NCI-H1436 (cell line): ENCODE measurements at places on chromosomes 11 and 22.
A peak's percentile ranks its signal among the peaks of the same experiment; 100 is the strongest.

DNA sequence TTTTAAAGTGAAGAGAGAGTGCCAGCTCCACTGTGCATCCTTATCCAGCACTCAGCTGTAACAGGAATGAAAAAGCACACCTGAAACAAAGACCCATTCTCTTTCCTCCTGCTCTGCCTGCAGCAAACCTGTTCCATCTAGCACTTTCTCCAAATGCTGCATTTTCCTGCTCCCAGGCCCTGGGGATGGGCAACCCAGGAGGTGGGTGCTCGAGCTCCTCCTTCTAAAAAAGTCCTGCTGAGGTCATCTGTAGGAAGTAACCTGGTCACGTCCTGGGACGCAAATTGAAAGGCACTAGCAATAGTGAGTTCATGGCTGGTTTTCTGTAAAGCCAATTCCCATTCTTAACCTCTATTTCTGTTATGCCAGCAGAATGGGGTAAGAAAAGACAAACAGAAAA is 173.7 kb downstream of the MAML2 start:
- DNase-seq: no peak

- DNase-seq: no peak
These were observed 2.1 kb upstream of the ZNHIT2 start for GRCh38 chr11:65119670-65119995.

GRCh38 chr11:83122050-83122449 is 34.9 kb upstream of the PCF11 start:
- DNase-seq: no peak

DNA sequence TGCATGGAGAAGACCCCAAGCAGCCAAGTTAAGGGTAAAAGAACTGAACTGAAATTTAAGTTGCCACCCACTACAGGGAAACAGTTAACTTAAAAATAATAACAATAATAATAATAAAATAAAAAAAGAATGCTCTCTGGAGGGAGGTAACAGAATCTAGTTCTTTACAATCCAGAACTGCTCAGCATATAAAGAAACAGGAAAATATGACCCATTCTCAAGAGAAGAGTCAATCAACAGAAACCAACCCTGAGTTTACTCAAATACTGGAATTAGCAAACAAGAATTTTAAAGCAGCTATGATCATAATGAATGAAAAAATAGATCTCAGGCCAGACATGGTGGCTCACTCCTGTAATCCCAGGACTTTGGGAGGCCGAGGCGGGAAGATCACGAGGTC is 53.8 kb downstream of the DENND5A start:
- no peak for DNase-seq

GRCh38 chr11:126989942-126990715 is 10.4 kb downstream of the KIRREL3 start:
- peak; percentile 80 for DNase-seq

DNA sequence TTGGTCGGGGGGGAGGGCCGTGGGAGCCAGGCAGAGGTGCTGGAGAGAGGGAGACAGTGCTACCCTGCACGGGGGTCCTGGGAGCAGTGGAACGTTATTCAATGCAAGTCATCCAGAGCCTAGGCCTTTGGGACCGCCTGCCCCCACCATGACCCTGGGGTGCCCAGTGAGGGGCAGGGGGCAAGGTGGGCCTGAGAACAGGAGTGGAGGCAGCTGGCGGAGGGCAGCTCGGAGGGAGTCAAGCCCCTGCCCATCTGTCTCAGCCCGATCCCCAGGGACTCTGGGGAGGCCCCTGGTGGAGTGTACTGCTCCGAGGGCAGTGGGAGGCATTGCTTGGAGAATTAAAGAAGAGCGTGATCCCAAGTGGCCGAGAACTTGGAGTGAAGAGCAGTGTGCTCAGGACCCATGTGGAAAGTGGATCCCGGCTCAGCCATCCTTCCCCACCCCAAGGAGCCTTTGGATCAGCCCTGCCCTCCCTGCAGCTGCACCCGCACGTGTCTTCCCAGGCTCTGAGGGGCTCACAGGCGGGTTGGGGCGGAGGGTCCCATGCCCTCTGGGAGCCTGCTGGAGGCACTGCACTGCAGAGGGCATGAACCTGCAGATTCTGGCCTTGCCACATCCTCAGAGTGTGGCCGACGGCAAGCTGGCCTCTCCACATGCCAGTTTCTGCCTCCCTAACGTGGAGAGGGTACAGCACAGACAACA is 34.0 kb upstream of the SMIM38 start:
- DNase-seq: no peak

GRCh38 chr11:43614214-43614613 is 66.3 kb upstream of the HSD17B12 start:
- no peak for DNase-seq

GRCh38 chr22:46025225-46025972 is 48.4 kb upstream of the WNT7B start:
- no peak for DNase-seq

DNA sequence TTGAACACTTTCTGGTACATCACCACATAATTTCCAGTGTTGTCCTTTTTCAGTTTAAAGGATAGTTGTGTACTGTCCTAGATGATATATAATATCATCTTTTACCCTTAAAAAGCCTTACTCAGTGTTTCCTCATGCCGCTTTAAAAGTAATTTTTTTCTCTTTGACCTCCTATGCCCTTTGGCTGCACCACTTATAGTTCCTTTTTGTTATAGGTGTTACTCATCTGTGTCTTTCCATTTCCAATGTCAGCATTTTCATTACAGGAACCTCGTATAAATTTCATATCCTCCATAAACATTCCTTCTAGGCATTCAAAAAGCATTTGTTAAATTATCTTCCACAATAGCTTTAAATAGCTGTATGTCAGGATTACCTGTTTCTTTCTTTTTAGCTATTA is 40.8 kb downstream of the USP47 start:
- DNase-seq: no peak

GRCh38 chr11:105192115-105192514 is 52.5 kb upstream of the CARD18 start:
- DNase-seq: no peak

DNA sequence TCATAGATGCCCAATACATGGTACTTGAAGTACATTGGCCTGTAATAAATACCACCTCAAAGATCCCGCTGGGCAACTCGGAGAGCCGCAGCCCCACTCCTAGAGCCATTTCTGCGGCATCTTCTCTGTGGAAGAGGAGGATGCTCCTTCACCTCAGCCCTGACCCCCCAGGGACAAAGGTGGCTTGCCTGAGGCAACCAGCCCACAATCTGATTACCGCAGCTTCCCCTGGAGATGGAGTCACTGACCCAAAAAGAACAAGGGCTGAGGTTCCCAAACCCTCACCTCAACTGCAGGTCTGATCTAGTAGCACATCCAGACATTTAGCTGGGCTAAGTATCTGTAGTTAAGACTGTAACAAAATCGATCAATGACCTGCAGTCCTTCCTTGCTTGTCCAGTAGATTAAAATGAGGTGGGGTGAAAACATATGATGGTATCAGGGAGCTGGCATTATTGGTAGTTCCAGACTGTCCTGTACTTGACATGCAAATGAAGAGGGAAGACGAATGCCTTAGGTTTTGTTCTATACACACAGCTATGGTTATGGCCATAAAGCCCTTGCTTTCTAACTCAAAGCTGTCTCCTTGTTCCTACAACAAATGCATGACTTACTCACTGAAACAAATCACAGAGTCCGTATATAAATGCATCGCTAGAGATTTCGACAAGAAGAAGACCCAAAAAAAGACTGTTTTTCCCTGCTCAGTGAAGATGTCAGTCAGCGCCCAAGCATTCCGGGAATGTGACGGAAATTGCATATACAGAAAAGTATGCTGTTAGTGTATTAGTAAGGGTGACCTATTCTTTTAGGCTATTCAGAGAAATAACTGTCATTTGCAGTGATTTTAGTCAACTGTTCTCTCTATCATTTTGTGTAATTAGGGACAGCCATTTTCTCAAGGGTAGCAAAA is 33.7 kb downstream of the C11orf71 start:
- DNase-seq: no peak

- DNase-seq: no peak
These were observed 48.9 kb downstream of the ST14 start for GRCh38 chr11:130208241-130209127.

GRCh38 chr11:12599408-12600143 is 74.6 kb upstream of the TEAD1 start:
- no peak for DNase-seq
